Activated naive CD4-positive, alpha-beta T cell treated with anti-CD3 and anti-CD28 coated beads, Interleukin-2, amount 50 U/mL, for 16 hours (primary cell): ENCODE measurements at places on chromosomes 5 and 9.

- DNase-seq: no peak
These were observed 25.4 kb downstream of the CCT5 start for GRCh38 chr5:10275460-10275859.

- no peak for DNase-seq
These were observed 104.6 kb upstream of the MAN2A1 start for GRCh38 chr5:109584986-109585599.

- no peak for DNase-seq
These were observed 12.2 kb downstream of the ERGIC1 start for GRCh38 chr5:172846249-172846648.

DNA sequence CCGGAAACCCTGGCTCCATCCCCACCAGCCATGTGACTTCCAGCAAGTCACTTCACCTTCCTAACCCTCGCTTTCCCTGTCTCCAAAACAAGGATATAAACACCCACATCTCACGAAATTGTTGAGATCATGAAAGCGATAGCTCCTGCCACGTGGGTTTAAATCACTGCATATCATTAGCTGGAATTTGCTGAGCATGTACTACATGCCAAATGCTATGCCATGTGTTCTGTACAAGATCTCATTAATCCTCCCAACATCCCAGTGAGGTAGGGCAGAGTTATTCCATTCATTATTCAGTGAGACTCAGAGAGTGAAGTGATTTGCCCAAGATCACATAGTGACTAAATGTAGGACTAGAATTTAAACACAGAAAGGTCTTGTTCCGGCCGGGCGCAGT lies 29.2 kb upstream of the HRH2 start:
- DNase-seq: no peak

- no peak for DNase-seq
These were observed 463.2 kb upstream of the ADAMTS16 start for GRCh38 chr5:4676934-4677333.

DNA sequence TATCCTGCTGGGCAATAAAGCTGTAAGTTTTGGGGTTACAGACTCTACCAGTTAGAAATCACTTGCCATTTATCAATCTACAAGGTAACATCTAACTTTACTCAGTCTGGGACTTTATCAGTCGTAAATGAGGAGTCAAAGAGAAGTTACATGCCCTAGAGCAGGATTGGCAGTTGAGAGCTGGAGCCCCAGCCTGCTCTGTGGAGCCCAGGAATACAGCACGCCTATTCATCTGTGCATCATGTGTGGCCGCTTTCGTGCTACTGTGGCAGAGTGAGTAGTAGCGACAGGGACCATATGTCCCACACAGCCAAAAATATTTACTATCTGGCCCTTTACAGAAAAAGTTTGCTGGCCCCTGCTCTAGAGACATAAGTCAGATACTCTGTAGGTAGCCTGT lies 152.5 kb upstream of the NTRK2 start:
- DNase-seq: no peak

- DNase-seq: no peak
These were observed 46.0 kb downstream of the ENTREP1 start for GRCh38 chr9:69371001-69371400.

DNA sequence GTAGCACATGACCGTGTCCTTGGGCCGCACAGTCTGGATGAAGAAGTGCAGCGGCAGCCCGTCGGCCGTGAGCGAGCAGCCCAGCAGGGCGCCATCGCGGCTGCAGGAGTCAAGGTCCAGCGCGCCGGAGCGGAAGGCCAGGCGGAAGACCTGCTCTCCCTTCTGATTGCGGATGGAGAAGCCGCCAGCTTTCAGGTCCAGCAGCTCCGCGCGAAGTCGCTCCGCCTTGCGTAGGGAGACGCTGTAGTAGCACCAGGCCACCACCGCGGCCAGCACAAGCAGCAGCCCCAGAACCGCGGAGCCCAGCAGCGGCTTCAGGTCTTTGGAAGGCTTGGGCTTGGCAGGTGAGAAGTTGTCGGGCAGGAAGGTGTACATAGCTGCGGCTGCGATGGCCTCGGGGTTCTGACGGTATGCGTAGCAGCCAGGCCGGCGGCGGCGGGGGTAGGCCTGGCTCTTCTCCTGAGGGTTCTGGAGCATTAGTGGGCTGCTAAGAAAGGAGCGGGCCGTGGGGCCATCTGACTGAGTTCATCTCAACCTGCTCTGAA lies 4.2 kb downstream of the MYORG start:
- DNase-seq: no peak

- DNase-seq: no peak
These were observed 17.6 kb downstream of the MIER3 start for GRCh38 chr5:56934325-56934724.

DNA sequence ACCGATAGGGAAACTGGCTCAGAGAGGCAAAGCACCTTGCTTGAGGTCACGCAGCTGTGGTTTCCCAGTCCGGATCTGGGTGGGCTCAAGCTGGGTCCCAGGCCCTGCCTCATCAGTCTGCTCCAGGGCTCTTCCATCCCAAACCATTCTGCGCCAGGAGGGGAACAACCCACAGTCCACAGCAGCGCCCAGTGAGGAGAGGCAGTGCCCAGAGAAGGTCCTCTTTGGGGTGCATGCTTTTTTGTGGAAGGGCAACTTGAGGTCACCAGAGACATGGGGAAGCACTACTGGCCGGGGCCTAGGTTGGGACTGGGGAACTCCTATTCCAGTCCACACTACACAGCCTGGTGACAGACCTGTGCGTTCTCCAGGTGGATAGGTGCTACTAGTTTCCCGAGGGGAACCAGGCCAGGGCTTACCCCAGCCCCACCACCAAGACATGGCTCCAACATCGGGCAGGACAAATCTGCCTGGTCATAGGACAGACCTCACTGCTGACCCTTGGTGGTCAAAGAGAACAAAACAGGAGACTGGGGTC lies 62.5 kb upstream of the RNF130 start:
- DNase-seq: no peak

DNA sequence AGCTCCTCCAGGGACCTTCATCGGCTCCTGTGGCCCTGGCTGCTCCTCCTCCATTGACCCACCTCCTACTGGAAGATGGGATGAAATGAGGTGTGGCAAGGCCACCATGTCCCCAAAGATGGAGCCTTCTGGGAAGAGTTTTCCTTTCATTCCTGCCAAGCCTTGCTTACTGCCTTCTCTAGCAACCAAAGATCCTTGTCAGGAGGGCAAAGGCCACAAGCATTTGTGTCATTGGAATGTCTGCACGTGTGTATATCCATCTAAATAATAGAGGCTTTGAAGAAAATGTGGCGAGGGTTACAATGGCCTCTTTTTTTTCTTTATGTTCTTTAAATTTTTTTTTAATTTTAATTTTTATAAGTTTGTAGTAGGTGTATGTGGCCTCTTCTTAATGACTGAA lies 313.6 kb downstream of the ARHGEF28 start:
- no peak for DNase-seq

GRCh38 chr9:2625427-2625826 lies 3.8 kb downstream of the VLDLR start:
- no peak for DNase-seq

GRCh38 chr5:131375351-131375750 lies 111.5 kb downstream of the CDC42SE2 start:
- no peak for DNase-seq

GRCh38 chr9:89541798-89542197 lies 43.9 kb upstream of the SEMA4D start:
- no peak for DNase-seq

DNA sequence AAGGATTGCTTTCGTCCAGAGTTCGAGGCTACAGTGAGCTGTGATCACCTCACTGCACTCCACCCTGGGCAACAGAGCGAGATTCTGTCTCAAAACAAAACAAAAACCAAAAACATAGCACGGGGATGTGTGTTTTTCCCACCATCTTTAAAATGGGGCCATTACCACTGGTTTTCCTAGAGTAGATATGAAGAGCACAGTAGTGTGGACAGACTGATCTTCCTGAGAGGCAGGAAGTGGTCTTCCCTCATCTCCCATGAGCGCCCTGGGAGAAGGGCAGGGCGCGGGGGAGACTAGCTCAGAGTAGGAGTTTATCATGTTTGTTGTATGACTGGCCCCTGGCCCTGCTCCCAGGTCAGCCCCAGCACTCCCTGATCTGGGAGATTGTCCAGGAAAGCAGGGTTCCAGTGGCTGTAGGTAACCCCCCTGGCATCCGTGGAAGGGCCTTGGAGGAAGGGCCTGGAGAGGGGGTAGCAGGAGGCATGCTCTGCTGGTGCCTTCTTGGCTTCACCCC lies 2.3 kb downstream of the SUSD3 start:
- no peak for DNase-seq

- no peak for DNase-seq
These were observed 35.2 kb upstream of the IRX4 start for GRCh38 chr5:1917830-1918487.

GRCh38 chr5:53962306-53962705 lies 348.1 kb downstream of the ARL15 start:
- no peak for DNase-seq

DNA sequence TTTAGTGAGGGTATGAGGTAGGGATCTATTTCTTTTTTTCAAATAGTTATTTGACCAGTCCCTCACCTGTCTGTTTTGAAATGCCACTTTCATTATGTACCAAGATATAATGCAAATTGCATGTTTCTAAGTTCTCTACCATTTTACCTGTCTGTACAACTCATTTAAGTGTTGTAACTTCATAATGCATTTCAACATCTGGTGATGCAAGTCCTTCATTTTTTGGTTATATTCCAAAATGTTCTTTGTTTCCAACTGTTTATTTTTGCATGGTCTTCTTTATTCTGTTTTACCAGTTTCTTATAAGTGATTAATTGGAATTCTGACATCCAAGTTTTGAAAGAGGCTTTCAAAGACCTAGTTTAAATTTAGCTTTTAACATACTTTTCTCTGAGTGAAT lies 26.8 kb downstream of the TDRD7 start:
- no peak for DNase-seq

DNA sequence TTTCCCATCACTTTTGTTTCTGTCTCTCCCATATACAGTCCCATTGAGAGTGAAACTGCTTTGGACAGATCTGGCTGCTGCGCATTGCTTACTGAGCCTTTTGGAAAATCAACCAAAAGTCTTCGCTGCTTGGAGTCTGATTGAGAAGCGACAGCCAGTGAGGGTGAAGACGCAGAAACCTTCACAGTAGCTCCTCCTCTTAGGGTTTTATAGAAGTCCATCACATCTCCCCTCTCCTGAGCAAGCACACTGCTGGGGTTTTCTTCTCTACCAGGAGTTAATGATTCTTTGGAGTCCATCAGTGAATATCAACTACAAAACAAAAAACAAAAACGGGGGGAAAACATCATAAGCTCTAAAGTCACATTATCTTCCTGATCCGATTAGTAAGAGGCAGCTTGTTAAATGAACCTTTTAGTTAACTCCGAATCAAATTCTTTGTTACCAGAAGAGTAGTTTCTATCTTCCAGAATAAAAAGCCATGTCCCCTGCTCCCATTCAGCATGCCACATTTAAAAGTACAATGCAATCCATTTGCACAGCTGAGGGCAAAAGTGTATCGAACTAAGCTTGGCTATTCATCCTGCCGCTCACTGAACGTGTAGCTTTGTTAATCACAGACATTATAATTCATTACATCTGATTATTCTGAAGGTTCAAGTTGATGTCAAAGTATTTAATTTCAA lies 2.8 kb downstream of the NR3C1 start:
- no peak for DNase-seq

DNA sequence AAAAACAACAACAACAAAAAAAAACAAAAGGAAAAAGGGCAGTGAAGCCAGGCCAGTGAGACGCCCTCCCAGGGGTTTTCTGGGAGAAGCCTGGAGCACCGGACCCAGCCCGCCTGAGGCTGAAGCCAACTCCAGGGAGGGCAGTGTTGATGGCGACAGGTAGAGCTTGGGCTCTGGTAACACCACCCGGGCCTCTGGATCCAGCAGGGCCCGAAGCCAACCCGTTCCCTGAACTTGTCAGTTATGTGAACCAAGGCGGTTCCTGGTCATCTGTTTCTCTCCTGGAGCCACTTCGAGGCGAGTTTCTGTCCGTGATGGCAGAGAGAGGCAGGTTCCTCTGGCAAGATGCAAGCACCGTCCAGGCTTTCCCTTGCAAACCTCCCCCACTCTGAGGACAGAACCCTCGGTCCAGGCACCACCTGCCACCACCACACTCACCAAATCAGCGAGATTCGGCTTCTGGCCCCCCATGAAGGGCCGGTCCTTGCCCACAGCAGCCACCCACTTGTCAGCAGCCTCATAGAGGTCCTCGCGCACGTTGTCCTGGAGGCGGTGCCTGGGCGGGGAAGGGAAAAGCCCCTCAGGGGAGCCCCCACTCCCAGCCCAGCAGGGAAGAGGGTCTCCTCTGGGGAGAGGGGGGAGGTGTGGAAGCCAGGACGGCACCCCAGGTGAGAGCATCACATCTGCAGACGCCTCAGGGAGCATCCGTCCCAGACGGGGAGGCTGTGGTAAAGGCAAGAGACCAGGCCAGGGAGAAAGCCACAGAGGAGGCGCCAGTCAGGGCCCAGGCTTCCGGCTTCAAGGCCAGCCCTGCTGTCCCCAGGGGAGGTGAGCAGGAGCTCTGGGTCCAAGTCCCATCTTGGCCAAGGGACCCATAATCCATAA lies 5.4 kb downstream of the PTGES2 start:
- DNase-seq: no peak

DNA sequence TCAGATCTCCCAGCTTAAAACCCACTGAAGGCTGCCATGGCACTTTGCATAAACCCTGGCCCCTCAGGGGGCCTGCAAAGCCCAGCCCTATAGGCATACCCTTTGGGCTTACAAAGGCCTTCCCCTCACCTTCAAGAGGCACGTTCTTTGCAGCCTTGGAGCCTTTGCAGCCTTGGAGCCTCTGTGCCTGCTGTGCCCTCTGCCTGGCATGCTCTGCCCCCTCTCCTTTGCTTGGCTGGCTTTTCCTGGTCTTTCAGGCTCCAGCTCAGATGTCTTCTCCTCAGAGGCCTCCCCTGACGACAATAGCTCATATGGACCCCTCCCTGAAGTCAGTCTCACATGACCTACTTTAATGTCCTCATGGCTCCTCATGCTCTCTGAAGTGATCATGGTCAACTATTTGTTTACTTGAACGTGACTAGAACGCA lies 60.3 kb downstream of the CXXC5 start:
- no peak for DNase-seq

DNA sequence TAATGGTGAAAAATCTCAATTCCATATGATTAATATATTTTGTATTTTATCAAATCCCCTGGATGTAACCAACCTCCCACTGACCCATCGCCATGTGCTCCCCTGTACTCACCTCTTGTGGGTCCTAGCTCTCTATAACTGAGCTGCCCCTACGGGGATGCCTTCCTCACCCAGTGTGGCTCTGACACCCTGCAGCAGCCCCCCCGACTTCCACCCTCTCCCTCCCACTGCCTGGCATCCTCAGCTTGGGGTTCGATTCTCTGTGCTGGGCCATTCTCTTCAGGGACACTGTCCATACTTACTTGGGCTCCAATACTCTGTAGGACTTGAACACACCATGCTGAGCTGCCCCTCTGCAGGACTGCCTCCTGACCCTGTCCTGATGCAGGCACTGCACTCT lies 87.1 kb downstream of the PJA2 start:
- DNase-seq: no peak

DNA sequence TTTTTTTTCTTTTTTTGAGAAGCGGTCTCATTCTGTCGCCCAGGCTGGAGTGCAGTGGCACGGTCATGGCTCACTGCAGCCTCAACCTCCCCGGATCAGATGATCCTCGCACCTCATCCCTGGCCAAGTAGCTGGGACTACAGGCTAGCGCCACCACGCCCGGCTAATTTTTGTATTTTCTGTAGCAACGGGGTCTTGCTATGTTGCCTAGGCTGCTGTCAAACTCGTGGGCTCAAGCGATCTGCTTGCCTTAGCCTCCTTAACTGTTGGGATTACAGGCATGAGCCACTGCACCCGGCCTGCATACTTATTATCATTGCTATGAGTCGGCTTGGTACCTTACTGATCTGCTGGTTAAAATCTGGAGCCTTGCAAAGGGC lies 790 bp upstream of the IARS1 start:
- peak; percentile 13 for DNase-seq
